Dorsolateral prefrontal cortex (tissue), 122 donors: ENCODE measurements at places on chromosomes 7 and 10.

DNA sequence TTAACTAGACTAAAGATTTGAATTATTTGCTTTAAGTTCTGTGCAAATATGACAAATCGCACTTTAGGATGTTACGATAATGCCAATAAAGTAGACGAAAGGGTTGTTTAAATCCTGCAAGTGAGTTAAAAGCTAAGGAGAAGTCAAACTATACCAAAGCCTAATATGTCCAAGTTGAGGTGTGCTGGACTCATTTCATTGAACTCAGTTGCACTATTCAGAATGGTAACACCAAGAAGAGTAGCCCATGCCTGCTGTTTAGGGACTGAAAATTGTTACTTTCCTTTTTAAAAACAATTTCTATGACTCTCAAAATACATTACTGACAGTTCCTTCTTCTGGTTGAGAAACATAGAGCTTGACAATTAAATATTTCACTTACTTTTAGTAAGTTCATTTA lies 766.3 kb downstream of the DNAJB9 start:
- no peak for DNase-seq

- no peak for DNase-seq
Observed at GRCh38 chr10:102479651-102480050, 22.9 kb downstream of the ACTR1A start.

- DNase-seq = no peak
Observed at GRCh38 chr7:142556740-142557139, 192.5 kb upstream of the PRSS1 start.

DNA sequence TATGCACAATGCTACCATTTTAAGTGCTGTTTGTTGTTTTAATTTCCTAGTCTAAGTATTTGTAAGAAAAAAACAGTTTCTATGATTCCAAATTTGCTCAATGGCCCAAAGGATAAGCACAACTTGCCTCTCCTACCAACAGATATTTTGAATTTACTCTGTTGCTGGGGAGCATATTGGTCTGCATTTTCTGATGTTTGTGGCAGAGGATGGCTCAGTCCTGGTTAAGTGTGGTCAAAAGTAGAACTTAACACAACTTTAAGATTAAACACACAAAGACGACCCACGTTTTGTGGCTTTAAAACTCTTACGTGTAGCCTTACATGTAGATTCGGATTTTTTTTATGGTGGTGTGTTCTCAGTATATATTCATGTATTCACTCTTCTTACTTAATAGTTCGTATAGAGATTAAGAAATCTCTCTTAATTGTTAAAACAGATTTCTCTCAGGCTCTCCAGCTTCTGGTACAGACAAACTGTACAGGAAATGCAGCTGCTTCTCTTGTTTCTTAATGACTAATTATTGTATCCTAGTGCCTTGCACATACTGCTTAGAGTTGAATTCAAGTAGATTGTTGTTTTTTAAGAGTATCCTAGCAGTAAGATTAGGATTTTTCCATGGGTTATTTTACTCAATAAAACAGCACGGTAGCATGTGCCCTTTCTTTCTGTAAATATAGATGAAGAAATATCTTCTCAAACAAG lies 86.2 kb downstream of the GPR85 start:
- no peak for DNase-seq
